ENCODE measurements at places on chromosomes 12 and 14.
A peak's percentile ranks its signal among the peaks of the same experiment; 100 is the strongest.

GRCh38 chr12:115891556-115892164 lies 385.8 kb downstream of the MED13L start:
- no peak for DNase-seq

DNA sequence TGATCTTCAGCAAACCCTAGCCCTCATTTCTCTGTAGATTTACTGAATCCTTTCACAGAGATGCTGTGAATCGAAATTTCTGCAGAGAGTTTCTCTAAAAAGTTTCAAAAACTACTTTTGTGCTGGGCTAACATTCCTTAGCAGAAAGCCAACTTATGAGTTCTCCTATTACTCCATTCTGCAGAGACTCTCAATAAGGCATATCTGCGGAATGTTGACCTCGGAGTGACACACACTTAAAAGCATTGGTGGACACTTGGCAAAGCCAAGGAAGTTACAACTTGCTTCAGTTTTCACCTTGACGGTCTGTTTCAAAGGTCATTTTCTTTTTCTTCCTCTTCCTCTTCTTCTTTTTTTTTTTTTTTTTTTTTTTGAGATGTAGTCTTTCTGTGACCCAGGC lies 75.8 kb downstream of the WIF1 start:
- DNase-seq = no peak

DNA sequence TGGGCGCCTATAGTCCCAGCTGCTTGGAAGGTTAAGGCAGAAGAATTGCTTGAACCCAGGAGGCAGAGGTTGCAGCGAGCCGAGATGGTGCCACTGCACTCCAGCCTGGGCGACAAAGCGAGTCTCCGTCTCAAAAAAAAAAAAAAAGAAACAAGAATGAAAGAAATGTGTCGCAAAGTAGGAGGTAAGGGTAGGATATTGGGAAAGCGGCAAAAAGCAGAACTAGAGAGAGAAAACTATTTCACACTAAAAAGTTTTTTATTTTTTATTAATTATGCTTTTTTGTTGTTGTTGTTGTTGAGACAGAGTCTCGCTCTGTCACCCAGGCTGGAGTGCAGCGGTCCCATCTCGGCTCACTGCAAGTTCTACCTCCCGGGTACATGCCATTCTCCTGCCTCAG lies 17.7 kb downstream of the SBNO1 start:
- DNase-seq = no peak

DNA sequence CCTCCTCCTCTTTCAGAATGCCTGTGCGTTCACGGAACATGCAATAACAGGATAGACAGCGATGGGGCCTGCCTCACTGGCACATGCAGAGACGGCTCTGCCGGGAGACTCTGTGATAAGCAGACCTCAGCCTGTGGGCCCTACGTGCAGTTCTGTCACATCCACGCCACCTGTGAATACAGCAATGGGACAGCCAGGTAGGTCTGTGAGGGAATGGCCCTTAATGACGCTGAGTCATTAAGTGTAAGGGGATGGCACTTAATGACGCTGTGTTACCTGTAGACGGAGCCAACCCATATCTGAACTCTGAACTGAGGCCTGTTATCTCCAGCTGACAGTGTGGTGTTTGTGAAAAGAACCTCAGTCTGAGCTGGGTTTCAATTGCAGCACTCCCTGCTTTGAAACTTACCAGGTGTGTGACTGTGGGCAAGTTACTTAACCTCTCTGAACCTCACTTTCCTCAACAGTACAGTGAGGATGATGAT lies 86.9 kb downstream of the STAB2 start:
- DNase-seq = no peak

DNA sequence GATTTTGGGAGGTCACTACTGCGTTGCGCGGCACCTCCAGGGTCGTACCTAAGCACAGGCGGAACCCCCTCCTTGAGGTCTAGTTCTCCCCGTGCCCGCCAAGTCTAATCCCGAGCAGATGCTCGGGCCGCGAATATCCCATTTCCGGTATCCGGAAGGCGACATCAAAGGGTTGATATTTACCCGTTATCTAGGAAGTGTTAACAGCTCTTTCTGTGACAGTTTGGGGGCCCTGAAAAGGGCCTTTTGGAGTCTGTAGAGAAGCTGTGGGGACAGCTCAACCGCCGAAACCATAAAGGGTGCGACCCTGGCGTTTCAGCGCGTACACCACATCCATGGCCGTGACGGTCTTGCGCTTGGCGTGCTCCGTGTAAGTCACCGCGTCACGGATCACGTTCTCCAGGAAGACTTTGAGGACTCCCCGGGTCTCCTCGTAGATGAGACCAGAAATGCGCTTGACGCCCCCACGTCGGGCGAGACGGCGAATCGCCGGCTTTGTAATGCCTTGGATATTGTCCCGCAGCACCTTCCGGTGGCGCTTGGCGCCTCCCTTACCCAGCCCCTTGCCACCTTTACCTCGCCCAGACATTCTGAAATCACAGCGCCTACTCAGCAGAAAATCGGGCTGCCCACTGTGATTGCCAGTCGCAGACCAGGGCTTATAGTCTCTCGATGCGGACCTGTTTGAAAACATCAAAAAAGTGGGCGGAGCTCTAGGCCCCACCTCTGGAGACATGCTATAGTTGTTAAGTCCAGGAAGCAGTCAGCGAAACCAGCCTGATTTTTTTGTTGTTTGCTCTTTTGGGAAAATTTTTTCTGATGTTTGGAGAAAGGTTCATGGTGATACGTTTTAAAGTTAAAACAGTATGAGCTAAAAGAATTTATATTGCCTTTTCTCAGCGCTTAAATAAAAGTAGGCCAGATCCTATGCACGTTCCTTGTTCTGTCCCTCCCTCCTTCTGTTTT lies 32.5 kb downstream of the WBP11 start:
- DNase-seq = peak; percentile 96

DNA sequence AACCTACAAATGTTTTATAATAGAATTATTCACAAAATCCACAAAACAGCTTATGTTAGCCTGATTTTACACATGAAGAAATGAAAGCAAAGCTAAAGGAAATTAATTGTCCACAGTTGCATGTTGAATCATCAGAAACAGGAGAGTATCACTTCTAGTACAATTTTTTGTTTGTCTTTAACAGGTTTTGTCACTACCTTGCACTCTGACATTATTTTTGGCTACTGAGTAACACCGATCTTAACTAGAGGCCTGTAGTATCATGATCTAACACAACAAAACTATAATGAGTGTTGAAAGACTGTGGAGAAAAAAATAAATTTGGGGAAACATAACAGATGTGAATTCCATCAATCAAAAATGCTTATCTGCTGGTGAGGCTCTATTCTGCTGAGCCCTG lies 60.1 kb downstream of the TAOK3 start:
- no peak for DNase-seq

DNA sequence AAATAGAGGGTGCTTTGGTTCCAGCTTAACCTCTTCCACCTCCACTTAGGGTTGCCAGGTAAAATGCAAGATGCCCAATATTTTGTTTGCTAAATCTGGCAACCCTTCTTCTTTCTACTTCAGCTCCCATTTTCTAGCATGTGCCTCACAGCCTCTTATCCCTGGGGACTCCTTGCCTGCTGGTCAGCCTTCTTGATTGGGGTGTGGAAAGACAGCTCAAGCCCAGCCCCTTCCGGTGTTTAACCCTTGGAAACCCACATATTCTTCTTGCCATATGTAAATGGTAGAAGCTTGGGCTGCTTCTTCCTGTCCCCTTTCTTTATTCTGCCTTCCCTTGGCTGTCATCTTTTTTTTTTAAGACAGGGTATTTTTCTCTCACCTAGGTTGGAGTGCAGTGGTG lies 5.7 kb downstream of the SPIC start:
- DNase-seq = no peak

GRCh38 chr14:52918486-52918885 lies 32.4 kb downstream of the FERMT2 start:
- DNase-seq = peak; percentile 93

GRCh38 chr14:51004801-51005526 lies 60.7 kb upstream of the PYGL start:
- DNase-seq = peak; percentile 55

DNA sequence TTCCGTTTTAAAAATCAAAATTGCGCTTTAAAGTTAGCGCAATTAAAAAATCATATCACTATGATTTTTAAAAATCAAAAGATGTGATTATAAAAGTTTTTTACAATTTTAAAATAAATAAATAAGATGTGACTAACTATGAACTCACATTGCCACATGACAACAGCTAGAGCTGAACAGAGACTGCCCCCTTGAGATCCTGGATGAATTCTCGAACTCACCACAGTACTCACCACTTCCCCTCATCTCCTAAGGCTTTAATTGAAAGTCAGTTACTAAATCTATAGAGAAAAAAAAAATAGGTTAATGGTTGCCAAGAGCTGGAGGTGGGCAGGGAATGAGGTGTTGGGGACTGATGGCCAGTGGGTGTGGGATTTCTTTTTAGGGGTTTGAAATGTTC lies 384.2 kb downstream of the ZFP36L1 start:
- DNase-seq = peak; percentile 72

DNA sequence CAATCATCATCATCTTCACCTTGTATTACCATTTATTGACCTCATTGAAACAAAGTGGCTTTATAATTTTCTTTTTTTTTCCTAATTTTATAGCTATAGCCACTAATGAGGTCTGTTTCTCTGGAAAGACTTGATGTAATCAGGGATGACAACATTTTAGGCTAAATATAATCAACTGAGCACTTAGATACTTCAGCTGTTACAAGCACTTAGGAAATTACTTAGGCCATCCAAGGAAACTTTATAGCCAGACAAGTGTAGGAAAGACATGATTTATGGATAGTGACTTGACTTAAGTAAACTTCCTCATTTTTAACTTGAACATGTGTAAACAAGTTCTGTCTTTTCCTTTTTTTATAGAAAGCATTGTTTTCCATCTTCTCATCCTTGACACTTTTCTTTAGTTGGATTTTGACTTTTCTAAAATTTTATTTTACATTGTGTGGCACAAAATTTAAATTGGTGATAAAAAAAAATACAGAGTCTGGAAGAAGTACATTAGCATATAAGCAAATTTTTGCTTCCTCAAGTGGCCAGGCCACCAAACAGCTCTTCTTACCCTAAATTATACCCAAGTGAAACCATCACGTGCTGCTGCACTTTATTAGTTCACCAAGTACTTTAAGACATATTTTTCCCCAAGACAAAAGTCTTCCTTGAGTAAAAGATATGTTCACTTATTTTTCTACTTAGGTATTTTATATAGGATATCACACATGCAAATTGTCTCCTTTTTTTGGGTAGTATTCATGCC lies 15.1 kb downstream of the CPNE8 start:
- DNase-seq = no peak

DNA sequence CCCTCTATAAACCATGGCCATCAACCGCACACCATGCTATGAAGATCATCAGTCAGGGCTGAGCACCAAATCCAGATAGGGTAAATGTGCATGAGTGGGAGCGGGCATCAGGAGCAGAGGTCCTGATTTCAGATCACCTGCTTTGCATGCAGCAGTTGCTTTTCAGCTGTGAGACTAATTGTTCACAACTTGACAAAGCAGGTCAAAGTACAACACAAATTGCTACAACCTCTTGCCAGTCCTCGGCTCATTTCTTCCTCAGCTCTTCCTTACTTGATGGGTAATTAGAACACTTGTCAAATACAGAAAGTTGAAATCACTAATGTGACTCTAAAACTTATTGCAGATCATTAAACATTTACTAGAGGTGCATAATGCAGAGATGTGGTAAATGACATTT lies 171.6 kb downstream of the PPM1H start:
- no peak for DNase-seq

DNA sequence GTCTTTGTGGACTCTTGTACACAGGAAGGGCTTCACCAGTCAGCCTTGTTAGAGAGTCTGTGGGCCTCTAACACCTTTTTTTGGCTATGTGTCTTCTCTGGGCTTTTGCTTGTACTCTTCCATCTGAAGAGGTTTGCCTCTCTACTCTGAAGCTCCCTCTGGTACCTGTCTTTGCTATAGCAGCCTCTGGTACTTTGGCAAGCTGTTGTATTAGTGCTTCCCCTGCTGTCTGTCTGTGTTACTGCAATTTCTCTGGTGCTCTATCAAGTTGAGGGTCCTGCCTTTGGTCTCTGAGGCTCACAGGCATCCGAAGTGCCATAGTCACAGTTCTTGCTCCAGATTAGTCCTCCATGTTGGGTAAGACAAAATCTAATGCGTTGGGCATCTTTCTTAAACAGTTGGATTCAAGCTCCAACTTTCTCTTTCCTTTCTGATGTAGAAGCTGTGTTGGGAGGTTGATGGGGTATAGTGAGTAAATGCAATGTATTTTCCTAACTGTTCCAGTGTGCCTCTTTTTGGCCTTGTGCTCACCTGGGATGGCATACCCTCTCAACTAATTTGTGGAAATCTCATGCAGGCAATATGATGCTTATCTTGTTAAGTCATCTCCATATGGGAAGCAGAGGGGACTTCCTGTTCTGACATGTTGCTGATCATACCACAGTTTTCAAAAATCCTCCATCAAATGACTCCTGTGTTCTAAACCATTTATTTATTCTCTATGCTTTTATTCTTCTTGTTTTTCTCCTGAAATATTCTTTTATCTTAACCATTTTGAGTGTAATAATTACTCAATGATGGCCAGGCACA lies 88.8 kb downstream of the ATF7IP start:
- DNase-seq = peak; percentile 69

DNA sequence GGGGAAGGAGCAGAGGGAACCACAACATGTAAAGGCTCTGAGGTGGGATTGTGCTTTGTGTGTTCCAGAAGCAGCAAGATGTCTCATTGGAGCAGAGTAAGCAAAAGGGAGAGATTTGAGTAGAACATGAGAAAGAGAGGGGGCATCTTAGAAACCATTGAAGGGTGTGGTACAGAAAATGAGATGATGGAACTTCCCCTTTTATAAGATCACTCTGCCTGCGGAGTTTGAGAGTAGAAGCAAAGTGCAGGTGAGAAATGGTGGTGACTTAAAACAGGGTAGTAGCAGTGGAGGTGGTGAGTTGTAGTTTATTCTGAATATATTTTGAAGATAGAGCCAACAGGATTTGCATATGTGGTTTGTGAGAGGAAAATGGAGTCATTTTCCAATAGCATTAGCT lies 56.0 kb downstream of the FBXO34 start:
- DNase-seq = no peak

DNA sequence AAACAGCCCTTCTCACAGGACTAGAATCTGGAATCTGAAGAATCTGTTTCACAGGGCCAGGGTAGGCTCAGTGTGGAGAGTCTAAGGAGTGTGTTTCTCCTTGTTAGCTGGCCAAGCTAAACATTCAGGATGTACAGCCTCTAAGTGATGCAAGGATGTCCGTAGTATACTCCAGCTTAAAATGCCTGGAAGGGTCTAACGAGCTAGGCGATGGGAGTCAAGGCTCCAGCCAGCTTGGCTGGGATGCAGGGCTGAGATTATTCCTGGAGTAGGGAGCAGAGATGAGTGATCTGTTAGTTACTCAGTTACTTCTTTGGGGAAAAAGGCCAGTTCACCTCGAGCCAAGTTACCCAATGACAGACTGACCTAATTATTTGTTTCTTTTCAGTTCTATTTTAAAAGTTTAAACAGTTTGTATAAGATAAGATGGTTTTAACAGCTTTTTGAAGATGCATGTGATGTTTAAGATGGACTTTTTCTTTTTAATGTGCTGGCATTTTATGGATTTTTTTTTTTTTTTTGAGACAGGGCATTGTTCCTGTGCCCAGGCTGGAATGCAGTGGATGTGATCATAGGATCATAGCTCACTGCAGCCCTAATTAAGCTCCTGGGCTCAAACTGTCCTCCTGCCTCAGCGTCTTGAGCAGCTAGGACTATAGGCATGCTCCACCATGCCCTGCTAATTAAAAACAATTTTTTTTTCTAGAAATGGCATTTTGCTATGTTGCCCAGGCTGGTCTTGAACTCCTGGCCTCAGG lies 41.1 kb downstream of the SYNE2 start:
- peak; percentile 21 for DNase-seq

Data from ELR (cell line).